Activated CD4-positive, alpha-beta T cell treated with anti-CD3 and anti-CD28 coated beads for 4 hours (primary cell): ENCODE measurements at places on chromosomes 7 and 10.

GRCh38 chr10:19815036-19815730, 1.0 kb upstream of the PLXDC2 start:
- no peak for DNase-seq

- DNase-seq: no peak
These were observed 246.7 kb upstream of the PTN start for GRCh38 chr7:137590071-137590755.

- DNase-seq: no peak
These were observed 19.2 kb upstream of the MET start for GRCh38 chr7:116652793-116653192.

DNA sequence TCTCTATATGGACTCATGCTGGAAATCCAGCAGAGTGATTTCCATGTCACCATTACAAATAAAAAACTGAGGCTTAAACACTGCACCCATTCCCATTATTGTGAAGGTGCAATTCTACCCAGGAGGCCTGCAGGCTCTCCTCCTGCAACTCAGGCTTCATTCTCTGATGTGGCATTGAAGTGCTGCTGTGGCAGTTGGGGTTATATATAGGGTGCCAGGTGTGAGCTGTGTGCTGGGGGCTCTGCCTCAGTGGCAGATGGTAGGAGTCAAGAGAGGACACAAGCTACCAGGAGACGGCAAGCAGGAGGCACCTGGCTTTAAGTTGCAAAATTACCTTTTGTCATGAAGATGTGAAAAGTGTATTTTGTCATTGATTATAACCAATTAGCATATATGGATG, 21.3 kb downstream of the ZNF107 start:
- DNase-seq: no peak

DNA sequence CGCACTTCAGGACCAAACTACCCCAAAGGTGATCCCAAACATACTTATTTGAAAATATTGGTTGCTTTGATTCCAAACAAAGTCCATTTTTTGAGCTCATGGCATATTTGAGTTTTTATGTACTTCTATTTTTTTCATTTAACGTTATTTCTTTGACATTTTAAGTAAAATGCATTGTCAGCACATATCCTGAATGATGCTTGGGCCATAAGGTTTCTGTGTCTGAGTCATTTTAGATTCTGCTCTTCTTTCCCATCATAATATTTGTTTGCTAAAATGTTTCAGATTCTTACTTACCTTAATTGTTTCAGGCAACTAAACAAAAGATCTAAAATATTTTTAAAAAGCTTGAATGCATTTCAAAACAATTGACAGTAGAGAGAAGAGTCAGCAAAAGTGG, 998.2 kb downstream of the REEP3 start:
- no peak for DNase-seq

DNA sequence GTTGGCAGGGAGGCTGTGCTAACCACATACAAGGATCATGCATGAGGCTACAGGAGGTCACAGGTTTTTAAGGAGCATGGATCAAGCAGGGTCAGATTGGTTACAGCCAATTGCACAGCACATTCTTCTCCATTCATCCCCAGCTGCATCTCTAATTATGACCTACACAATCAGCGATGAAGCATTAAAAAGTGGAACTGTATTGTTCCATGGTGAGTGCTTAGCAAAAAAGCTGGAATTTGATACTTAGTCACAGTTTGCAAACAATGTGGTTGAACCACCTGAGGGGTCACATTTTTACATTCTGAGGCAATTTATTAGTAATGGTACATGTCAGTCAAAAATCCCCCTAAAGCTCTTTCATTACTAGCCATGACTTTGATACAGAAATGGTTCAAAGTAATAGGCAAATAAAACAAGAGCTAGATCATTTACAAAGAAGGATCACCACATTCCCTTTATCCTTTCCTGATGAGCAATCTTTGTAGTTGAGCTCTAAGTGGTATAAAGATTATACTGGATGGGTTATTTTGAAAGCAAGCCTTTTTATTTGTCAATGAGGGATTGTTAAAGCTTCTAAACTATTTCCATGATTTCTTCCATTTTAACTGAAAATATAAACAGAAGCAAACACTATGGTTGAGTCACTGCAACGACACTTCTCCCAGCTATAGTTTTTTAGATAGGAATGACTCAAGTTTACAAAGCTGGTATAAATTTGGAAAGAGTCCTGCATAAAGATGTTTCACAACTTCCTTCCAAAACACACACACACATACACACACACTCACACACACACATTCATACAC, 217.8 kb upstream of the SEMA3A start:
- DNase-seq: no peak

DNA sequence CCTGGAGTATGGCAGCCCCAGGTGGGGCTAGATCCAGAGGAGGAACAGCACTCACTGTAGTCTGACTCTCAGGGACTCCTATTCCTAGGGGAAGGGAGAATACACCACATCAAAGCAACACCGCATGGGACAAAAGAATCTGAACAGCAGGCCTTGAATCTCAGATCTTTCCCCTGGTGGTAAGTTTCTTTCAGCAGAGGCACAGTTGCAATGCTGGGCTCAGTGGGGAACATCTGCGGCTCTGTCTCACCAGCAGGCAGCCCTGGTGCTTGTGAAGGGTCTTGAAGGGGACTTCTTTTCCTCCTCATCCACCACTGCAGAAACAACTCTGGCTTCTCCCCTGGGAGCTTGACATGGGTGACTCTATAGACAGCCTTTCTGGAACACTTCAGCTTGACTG, 111.2 kb upstream of the ARHGAP21 start:
- no peak for DNase-seq

DNA sequence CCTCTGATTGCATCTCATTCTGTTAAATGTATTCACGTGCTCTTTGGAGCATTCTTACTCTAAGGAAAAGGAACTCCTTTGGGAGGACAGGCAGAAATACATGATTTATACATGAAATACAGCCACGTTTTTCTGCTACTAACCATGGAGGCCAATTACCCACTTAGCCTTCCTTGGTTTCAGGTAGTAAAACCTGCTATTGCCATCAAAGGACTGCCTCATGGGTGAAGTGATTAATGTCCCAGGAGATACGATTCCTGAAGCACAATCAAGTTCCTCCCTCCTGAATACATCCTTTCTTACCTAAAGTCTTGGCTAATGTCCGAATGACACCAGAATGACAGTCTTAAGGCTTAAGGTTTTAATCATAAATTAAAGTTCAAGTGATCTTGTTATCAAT, 58.5 kb upstream of the PIK3CG start:
- DNase-seq: no peak

DNA sequence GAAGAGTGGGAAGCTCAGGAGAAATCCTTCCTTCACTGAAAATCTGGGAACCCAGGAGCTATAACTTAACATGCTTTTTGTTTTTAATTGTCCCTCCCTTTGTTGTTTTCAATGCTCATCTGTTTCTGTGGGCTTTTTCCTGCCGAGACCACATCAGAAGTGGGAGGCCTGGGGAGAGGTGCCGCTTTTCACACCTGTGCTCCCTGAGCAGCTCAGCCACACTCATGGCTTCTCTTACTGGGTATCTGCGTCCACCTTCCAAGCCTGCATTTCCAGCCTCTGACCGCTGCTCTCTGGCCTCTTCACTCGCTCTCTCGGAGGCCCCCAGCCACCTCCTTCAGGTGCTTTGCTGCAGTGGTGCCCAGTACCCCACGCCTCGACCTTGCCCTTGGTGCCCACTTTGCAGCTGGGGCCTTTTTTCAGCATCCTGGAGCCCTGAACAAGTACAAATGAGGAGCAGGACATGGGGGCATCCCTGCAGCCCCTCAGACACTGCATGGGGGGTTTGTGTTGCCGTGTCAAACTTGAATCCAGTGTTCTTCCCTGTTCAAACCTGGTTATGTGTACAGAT, 9.9 kb downstream of the C7orf57 start:
- DNase-seq: no peak

DNA sequence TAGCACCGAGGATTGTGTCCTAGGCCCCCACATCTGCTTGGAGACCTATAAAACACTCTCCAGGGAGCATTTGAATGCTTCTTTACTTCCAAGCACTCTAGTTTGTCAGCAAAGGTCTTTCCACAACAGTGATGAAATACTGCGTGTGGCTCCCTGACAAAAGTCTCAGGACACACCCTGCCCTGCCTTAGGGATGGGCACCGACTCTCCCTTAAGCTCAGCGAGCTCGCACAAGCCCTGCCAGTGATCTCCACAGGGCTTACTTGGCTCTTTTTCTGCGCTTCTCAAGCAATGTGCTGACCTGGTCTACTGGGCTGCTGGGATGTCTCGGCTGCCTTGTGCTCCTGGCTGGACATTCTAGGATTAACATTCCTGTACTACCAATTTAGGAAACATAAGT, 84.3 kb upstream of the MPP7 start:
- no peak for DNase-seq

- DNase-seq: no peak
These were observed 212.2 kb downstream of the ANKRD7 start for GRCh38 chr7:118436663-118437062.

DNA sequence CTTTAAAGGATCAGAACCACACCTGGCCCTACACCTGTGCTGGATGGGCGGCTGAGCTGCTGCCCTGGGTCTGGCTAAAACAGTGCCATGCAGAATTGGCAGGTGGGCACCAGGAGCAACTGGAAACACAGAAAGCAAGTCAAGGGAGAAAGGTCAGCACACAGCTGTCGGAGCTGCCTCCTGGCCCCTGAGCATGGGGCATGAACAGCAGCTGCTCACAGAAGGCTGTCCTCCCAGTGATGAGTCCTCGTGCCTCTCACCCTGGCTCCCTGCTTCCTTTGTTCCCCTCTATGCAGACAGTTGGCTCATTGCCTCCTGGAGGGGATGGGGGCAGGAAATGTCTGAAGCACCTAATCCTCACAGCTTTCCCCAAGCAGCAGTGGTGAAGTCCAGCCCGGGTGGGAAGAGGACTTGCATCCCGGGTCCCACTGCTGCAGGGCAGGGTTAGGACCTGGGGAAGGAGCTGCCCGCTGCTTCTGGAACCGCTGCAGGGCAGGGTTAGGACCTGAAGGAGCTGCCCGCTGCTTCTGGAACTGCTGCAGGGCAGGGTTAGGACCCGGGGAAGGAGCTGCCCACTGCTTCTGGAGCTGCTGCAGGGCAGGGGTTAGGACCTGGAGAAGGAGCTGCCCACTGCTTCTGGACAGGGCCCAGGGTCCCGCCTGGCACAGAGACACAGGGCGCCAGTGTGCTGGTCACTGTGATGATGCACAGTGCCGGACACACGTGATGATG, 37.3 kb downstream of the VIPR2 start:
- no peak for DNase-seq

DNA sequence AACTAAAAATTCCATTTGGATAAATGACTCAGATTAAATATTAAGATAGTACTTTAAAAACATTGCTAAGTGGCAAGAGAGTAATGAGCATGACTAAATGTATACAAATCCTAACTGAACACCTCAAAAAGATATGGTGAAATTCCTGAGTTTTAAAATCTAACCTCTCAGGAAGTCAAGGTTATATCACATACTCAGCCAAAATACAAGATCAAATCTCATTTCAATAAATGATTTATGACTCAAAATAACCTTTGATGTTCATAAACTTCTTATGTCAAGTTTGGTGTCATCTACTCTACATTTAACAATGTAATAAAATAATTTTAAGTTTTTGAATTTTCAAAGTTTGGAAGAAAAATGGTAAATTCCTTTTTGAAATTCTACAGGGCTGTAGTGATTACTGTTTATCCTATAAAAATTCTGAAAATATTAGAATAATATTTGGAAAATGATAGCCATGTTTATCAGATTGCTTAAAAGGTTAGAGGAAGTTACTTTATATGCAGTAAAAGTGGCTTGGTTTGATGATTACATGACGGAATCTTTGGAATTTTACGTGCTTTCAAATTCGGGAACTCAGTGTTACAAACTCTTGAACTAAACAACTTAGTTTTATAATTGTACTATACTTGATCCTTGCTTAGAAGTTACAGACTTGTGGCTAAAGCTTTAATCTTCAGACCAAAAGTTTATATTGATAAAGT, 43.7 kb downstream of the ASZ1 start:
- DNase-seq: no peak

- no peak for DNase-seq
These were observed 26.7 kb upstream of the ZNF800 start for GRCh38 chr7:127419196-127419595.

DNA sequence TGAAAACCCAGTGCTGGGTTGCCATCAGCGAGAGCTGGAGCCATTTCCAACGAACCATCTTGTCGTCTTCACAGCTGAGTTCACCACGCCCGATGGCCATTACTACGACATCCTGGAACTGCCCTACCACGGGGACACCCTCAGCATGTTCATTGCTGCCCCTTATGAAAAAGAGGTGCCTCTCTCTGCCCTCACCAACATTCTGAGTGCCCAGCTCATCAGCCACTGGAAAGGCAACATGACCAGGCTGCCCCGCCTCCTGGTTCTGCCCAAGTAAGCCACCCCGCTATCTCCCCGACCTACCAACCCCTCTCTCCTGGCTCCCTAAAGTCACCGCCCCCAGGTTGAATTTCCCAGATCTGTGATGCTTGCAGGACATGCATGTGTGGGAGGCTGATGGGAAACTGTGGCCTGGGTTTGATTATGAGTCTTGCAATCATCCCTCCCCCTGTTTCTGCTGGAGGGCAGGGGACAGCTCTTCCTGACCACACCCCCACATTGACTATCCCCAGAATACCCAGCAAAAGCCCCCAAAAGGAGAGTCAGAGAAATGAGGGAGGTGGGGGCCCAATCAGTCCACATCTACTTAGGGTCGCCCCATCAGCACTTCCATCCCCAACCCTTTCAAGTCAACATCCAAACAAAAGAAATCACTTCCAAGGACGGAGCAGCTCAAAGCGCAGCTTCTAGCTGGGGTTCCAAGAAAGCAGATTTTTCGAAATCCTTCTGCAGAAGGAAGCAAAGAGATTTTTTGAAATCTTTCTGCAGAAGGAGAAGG, 6.9 kb downstream of the SERPINE1 start:
- no peak for DNase-seq

GRCh38 chr7:129857313-129857712, 95.4 kb downstream of the UBE2H start:
- no peak for DNase-seq

- DNase-seq: no peak
These were observed 41.6 kb upstream of the LYZL2 start for GRCh38 chr10:30671026-30671616.

DNA sequence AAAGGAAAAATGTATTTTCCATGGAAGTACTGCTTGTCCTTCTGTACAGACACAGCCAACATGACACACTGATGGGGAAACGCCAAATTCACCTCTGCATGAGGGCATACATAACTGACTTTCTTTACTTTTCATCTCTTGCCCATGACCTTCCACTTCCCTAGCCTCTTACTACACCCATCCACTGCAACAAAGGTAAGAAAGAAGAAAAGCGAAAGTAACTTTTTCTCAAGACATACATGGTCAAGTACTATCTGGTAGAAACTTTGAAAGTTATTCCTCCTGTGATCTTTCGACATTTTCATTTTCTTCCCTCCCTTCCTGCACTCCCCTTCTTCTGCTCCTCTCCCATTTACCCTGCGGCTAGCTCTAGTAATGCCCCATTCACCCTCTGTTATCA, 130.8 kb downstream of the USP6NL start:
- no peak for DNase-seq
